ENCODE measurements at places on chromosomes 3 and 15.

DNA sequence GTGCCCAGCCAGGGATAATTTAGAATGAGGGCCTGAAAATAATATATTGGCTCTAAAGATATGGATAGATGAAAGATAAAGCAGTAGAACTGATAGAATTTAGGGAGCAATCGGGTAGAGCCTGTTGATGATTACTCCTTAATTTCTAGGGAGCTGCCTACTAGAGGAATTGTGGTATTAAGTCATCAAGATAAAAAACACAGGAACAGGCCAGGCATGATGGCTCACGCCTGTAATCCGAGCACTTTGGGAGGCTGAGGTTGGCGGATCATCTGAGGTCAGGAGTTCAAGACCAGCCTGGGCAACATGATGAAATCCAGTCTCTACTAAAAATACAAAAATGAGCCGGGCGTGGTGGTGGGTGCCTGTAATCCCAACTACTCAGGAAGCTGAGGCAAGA, 130.4 kb downstream of the PCCB start:
- DNase-seq, result no peak

DNA sequence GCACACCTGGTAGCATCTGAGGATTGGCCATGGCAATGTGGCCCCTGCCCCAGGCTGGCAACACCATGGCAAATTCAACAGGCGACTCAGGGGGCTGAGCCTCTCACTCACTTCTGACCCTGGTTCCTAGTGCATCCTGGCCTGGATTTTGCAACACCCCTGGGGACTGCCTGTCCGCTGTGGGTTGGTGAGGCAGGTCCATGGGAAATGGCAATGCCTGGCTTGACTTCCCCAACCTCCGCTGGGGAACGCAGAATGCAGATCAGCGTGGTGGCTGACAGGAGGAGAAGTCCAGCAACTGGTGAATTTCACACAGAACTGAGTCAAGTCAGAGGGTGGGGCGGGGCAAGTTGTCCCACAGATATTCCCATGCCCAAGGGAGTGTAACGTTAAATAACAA, 3.9 kb upstream of the PSTPIP1 start:
- peak; percentile 20 for DNase-seq

DNA sequence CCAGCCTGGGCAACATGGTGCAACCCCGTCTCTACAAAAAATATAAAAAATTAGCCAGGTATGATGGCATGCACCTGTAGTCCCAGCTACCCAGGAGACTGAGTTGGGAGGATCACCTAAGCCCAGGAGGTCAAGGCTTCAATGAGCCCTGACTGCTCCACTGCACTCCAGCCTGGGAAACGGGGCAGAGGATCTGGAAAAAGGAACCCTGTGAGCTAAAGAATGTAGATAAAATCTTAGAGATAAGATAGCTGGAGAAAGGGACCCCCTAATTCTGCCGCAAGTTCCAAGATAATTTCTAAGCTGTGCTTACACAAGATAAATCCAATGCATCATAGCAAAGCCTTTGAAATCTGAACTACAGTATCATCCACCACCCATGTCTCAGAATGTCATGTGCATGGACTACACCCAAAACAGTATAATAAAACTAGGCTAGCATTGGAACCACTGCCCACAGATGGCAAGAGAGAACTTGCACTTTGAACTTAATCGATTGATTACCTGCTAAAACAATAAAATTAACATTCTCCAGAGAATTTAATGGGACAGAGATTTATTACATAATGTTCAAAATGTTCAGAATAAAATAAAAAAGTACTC, 99.9 kb downstream of the TRIM42 start:
- DNase-seq, result no peak

- no peak for DNase-seq
These were observed 193.5 kb upstream of the SOX2 start for GRCh38 chr3:181518222-181518621.

GRCh38 chr15:39202641-39203040, 378.2 kb upstream of the THBS1 start:
- DNase-seq, result no peak

- peak; percentile 78 for DNase-seq
These were observed 3.2 kb downstream of the ZDHHC19 start for GRCh38 chr3:196207833-196208607.
